Activated CD4-positive, alpha-beta memory T cell treated with anti-CD3 and anti-CD28 coated beads for 36 hours (primary cell): ENCODE measurements at places on chromosomes 7 and 10. TPM values are rescaled to one million over a fixed set of nuclear protein-coding genes. Genes with fewer than 3 reads are reported as not detected.

DNA sequence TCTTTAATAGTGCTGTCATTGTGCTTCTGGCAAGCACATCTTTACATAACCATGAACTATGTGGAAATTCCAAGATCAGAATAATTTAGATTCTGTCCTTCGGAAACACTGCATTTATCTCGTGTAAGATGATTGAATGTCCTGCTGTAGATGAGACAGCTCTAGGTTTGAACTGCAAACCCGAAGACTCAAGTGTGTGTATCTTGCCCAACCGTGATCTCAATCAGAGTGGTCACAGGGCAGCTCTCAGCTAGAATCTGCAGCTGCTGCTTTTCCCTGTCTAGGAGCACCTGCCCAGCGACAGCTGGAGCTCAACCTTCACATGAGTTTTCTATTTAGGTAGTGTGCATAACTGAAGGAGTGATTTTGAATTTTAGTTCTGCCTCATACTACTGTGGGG, 17.5 kb upstream of the KIF20B start:
- no peaks in the 10 kb centered on the region for H3K4me1 ChIP-seq
- DNase-seq = no peak
- no peaks in the 10 kb centered on the region for H3K36me3 ChIP-seq
- no peak overlapping the region for H3K4me3 ChIP-seq
- peaks cover 13% of the 10 kb centered on the region for H3K27me3 ChIP-seq

DNA sequence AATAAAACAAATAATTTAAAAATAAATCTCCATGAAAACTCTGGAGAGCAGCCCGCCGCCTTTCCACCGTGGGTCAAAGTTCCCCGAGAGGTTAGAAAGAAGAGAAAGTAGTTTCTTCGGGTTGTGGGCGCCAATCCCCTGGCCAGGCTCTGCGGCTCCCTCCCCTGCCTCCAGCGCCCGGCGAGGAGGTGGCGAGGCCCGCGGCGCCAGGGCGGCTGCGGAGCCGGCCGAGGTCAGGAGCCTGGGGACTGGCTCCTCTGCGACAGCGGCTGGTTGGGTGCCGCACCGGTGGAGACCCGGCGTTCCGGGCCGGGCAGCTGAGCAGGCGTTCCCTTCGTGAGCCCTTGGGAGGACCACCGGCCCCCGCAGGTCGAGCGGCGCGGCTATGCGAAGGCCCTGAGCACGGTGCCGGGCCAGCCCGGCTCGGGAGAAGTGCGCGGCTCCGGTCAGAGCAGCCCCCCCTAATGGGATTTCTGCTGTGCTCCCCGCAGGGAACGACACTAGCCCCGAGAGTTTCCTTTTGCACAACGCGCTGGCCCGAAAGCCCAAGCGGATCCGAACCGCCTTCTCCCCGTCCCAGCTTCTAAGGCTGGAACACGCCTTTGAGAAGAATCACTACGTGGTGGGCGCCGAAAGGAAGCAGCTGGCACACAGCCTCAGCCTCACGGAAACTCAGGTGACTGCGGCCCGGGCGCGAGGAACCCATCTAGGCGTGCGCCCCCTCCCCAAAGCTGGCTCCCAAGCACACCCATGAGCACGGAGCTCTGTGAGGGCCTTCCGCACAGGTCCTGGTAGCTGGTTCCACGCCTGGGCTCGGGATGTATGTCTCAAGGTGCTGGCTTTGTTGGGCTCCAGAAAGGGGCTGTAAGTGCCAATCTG, 2.8 kb downstream of the EMX2 start:
- H3K4me1 ChIP-seq = peaks cover 37% of the 10 kb centered on the region
- no peaks in the 10 kb centered on the region for H3K36me3 ChIP-seq
- no peak for DNase-seq
- peaks cover 78% of the 10 kb centered on the region for H3K27me3 ChIP-seq

DNA sequence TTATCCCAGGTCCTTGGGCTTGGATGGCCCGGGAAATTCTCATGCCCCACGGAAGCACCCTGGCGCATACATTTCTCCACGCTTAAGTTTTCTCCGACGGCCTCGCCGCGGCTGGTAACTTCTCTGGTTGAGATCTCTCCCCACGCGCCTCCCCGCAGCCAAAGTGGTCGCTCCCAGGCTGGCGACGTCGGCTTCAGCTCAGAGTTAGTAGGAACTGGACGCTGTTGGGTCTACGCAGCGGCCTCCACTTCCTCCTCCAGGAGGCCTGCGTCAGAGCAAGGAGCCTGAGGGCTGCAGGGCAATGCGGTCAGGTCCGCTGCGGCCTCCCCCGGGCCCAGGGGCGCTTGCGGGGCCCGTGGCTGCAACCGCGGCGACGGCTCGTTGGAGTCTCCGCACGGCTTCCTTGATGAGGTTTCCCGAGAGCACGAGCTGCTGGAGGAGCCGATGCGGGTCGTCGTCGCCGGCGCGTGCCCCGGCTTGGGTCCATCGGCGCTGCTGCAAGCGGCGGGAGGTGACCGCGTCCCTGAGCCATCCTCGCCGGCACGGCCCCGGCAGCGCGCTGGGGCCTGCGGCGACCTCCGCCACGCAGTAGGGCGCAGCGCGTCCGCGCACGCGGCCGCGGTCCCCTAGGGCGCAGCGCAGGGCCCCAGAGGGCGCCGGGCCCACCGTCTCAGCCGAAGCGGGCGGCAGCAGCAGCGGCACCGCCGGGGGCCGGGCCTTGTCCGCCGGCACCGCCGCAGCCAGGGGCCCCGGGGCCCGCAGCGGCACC, 744 bp downstream of the FRAT2 start:
- peaks cover 44% of the 10 kb centered on the region for H3K4me1 ChIP-seq
- peaks cover 4% of the 10 kb centered on the region for H3K36me3 ChIP-seq

DNA sequence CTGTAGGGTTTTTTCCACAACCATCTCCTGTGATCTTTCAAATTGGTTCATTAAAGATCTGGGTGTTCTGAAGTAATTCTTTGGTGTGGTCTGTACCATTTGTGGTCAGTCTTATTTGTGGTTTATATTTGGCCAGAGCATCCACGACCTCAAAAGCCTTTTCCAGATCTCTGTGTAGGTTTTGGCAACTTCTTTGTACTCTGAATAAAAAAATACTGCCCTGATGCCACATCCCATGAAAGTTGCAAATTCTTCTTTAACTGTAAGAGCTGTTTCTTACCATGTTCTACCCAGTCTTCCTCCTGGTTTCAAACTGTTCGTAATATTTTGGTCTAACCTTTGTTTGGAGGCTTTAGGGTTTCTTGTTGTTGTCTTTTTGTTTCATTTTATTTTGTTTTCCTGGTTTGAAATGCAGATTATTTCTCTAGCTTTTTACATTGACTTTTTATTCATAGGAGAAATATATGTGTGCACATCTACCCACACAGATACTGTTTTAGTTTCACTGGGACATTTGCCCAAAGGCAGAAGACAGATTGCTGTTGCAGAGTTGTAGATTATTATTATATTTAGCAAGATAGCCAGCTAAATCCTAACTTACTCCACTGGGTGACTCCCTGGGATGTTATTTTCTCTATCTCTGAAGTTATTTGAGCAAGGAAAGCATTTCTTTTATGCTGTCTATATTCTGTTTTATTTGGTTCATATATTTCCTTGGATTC, 123.2 kb upstream of the SAMD8 start:
- H3K27me3 ChIP-seq = no peaks in the 10 kb centered on the region
- no peak for DNase-seq
- peaks cover 9% of the 10 kb centered on the region for H3K4me1 ChIP-seq
- H3K4me3 ChIP-seq = no peak overlapping the region
- no peak overlapping the region for H3K27ac ChIP-seq

The KEL gene
- 0.34 TPM for total RNA-seq
